ENCODE measurements at places on chromosomes 7 and 10. TPM values are rescaled to one million over a fixed set of nuclear protein-coding genes. Genes with fewer than 3 reads are reported as not detected.
A peak's percentile ranks its signal among the peaks of the same experiment; 100 is the strongest.

DNA sequence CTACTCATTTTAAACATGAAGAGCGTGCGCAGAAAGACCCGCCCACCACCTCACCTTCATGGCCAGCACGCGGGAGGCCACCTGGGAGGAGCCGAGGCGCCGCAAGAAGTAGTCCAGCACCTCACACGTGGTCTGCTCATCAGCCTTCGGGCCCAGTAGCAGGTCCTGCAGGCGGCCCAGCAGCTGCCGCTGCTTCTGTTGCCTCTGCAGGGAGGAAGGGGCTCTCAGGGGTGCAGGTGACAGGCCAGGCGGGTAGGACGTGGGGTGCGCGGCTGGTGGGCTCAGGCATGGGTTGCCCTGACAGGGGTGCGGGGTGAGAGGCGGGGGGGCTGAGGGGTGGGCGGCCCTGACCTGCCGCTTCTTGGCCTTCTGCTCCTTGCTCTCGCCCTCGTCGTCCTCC lies 17.6 kb downstream of the INTS1 start:
- peaks cover 38% of the 10 kb centered on the region for H3K36me3 ChIP-seq
- no peak overlapping the region for H3K4me3 ChIP-seq
- DNase-seq, result no peak
- H3K27me3 ChIP-seq, result no peaks in the 10 kb centered on the region

- H3K27ac ChIP-seq, result no peak overlapping the region
- H3K27me3 ChIP-seq, result no peaks in the 10 kb centered on the region
- no peak overlapping the region for H3K4me3 ChIP-seq
- H3K4me1 ChIP-seq, result no peaks in the 10 kb centered on the region
- DNase-seq, result no peak
Measured at GRCh38 chr7:158206341-158206740, 381.3 kb downstream of the PTPRN2 start.

DNA sequence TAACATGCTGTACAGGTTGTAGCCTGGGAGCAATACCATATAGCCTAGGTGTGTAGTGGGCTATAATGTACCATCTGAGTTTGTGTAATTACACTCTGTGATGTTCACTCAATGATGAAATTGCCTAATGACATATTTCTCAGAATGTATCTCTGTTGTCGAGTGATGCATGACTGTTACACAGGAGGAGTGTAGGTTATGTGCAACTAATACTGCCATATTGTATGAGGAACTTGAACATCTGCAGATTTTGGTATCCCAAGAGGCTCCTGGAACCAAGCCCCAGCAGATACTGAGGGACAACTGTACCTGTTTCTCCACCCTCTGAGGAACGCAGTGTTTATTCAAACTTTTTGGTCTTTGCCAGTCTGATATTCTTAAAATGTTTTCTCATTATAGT lies 38.6 kb downstream of the NACAD start:
- H3K27ac ChIP-seq, result no peak overlapping the region
- H3K27me3 ChIP-seq, result no peaks in the 10 kb centered on the region
- no peak overlapping the region for H3K4me3 ChIP-seq
- no peak for DNase-seq
- peaks cover 14% of the 10 kb centered on the region for H3K36me3 ChIP-seq

- H3K4me3 ChIP-seq, result no peak overlapping the region
- DNase-seq, result peak; percentile 45
- H3K4me1 ChIP-seq, result peaks cover 31% of the 10 kb centered on the region
- peak overlapping the region; percentile 17 for H3K27ac ChIP-seq
- no peaks in the 10 kb centered on the region for H3K27me3 ChIP-seq
- no peaks in the 10 kb centered on the region for H3K36me3 ChIP-seq
Measured at GRCh38 chr7:65438598-65438997, 64.9 kb downstream of the ZNF92 start.

DNA sequence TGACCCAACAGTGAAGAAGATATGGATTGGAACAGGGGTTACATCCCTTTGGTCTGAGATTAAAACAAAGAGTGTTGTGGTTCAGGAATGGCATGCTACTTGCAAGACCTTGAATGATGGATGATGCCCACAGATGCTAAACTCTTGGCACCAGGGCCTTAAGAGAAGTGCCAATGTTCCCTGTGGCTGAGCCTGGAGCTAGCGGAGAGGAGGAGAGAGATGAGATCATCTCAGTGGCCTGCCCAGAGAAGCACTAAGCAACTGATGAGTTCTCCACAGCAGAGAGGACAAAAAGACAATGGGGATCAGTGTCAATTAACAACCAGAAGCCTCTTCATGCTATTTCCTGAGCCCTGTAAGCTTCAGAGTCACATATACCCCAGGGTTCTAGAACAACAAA lies 97.8 kb downstream of the ELAPOR2 start:
- no peaks in the 10 kb centered on the region for H3K36me3 ChIP-seq
- no peak overlapping the region for H3K4me3 ChIP-seq
- no peak overlapping the region for H3K27ac ChIP-seq
- no peaks in the 10 kb centered on the region for H3K4me1 ChIP-seq
- H3K27me3 ChIP-seq, result no peaks in the 10 kb centered on the region

- peaks cover 4% of the 10 kb centered on the region for H3K27me3 ChIP-seq
- DNase-seq, result no peak
- H3K4me1 ChIP-seq, result peaks cover 7% of the 10 kb centered on the region
- H3K27ac ChIP-seq, result no peak overlapping the region
- no peak overlapping the region for H3K4me3 ChIP-seq
Measured at GRCh38 chr10:125221716-125222115, 61.4 kb upstream of the CTBP2 start.

Gene FAM25A
- 27.6 TPM for polyA plus RNA-seq

Gene PDE6C
- polyA plus RNA-seq, result not detected

All from keratinocyte (primary cell).